ENCODE measurements at places on chromosomes 16 and 17. TPM values are rescaled to one million over a fixed set of nuclear protein-coding genes. Genes with fewer than 3 reads are reported as not detected.

DNA sequence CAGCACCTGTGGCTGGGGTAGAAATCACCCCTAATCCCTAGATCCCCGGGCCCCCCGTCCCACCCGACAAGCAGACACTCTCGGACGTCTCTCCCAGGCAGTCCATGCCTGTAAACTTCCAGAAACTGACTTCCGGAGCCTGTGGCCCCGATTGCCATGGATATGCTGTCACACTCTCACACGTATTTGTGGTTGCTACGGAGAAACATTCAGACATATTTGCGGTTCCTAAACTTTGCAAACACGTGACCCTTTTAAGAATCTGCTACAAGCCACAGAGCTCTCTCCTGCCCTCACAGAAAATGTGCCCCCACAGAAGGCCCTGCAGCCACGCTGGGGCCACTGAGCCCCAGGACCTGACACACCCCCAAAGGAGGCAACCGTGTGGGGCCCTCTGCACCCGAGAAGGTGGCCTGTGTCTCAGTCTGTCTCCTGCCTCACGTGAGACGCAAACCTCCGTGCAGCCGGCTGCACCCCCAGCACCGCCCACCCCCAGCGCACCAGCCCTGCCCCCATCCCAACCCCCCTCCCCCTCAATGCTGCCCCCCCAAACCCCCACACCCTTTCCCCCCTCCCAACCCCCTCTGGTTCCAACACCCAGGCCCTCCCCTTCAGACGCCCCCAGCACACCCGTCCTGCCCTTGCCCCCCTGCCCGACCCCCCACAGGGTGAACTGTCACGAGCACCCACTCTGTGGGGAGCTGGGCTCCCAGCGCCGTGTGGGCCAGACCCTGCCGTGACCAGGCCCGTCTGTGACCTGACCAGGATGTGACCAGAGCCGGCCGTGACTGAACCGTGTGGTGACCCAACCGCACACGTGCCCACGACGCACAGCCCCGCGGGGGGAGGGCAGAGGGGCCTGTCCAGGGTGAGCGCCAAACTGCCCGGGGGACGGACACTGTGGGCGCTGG lies 66.3 kb upstream of the METRNL start:
- ATAC-seq: no peak

- ATAC-seq: no peak
Measured at GRCh38 chr17:49440581-49440980, 25.9 kb upstream of the PHB1 start.

DNA sequence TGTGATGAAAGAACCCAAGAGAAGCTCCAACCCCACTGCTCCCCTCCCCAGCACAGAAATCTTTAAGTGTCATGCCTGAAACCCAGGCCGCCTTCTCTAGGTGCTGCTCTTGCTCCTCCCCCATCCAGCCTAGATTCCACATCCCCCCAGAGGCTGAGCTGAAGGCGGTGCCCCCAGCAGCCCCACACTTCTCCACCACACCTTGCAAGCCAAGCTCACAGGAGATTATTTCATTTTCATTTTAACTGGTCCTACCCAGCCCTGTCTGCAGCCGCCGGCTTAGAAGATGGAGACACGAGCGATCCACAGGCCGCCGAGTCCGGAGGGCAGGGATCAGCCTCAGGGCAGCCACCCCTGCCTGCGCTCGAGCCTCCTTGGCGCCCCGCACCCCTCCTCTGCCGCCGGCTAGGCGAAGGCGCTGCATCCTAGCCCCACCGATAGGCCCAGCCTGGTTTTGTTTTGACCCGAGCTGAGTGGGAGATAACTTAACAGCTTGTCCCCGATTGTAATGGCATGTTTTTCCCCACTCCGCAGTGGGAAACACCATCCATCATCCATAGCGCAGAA lies 125.3 kb downstream of the RBFOX3 start:
- no peak for ATAC-seq

DNA sequence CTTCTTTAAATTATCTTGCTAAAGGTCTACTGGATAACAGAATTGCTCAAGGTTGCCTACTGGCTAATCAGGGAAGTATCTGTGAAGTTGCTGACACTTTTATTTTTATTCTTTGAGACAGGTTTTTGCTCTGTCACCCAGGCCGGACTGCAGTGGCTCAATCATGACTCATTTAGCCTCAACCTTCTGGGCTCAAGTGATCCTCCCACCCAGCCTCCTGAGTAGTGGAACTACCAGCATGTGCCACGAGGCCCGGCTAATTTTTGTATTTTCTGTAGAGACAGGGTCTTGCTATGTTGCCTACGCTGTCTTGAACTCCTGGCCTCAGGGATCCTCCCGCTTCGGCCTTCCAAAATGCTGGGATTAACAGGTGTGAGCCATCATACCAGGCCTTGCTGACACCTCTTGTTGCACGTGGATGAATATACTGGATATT lies 43.1 kb downstream of the GLG1 start:
- ATAC-seq: peak; percentile 88

- no peak for ATAC-seq
Measured at GRCh38 chr16:67400901-67401300, 7.6 kb upstream of the TPPP3 start.

DNA sequence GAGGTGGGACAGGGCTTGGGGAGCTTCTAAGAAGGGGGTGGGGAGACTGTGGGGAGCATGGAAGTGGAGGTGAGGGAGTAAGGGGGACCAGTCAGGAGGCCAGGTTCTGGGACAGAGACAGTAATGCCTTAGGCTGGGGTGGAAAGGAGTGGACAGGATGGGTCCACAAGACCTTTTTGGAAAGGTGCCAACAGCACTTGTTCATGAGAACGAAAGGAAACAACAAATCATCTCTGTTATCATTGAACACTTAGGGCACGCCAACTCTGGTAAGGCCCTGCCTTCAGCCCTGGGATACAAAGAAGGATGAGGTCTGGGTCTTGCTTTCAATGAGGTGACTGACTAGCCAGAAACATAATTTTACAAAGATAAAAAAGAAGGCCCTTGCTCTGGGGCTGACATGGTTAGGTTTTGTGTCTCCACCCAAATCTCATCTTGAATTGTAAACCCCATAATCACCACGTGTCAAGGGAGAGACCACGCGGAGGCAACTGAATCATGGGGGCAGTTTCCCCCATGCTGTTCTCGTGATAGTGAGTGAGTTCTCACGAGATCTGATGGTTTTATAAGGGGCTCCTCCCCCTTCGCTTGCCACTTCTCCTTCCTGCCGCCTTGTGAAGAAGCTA lies 113.8 kb downstream of the SLC39A11 start:
- no peak for ATAC-seq

- no peak for ATAC-seq
Measured at GRCh38 chr17:21772321-21772720, 80.0 kb downstream of the KCNJ18 start.

DNA sequence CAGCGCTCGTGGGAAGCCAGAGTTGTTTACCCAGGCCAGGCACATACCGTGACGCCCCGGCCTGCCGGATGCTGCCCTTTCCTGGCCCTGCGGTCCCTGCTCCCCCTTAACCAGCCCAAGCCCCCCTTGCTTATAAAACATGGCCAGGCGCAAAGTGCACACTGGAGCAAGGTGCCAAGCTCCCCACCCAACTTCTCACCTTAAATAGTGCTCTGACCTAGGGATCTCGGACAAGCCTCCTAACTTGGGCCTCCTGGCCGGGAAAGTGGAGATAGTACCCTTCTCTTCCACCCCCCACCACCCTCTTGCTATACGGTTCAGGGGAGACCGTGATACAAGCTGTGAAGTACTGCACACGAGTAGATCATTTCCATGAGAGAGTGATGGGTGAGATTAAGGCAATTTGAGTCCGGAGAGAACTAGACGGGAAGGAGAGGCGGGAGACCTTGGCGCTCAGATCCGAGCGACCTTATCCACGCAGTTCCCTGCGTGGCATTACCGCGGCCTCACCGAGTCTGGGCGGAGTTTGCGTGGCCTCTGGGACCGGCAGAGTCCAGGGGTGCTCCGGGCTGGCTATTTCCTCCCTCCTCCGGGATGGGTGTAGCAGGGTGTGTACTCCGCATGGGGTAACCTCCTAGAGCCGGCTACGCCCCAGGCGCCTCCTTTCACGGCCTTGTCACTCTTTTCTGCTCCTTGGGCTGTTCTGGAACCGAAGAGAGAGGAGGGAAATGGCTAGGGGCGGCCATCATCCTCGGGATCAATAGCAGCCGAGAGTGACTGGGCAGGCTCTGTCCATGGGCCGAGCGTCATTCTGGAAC lies 4.4 kb upstream of the LHX1 start:
- no peak for ATAC-seq

- no peak for ATAC-seq
Measured at GRCh38 chr16:57791893-57792461, 10.3 kb downstream of the KIFC3 start.

DNA sequence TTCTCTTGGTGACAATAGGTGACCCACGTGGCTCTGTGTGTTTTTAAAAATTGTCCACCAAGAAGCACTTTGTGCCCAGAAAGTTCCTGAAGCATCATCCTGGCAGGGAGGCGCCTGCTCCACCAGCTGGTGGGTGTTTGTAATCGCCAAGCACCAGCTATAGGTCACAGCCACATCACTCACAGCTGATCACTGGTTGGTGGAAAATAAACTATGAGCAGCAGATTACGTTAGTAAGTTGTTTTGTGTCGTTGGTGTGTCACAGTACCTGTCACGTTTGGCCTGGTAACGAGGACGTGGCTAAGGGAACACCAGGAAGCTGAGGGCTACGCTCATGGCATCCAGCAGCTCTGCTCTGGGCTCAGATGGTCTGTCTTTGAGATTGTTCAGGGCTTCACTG lies 10.1 kb downstream of the MRM3 start:
- ATAC-seq: no peak

DNA sequence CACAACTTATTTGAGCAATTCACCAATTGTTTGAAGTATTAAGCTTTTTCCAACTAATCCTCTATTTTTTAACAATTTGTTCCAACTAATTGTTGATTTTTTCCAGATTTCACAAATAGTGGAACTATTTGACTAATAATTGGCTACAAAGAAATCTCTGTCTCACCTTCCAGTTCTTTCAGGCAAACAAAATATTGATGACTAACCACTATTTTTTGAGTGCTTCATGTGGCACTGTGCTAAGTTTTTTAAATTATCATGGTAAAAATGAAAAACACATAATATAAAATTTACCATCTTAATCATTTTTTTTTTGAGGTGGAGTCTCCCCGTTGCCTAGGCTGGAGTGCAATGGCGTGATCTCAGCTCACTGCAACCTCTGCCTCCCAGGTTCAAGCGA lies 24.6 kb upstream of the GRIN2A start:
- no peak for ATAC-seq

Gene KCNH4
- 0.95 TPM for total RNA-seq

Gene BEAN1
- total RNA-seq: not detected

Data from activated T-helper 17 cell treated with anti-CD3 and anti-CD28 coated beads, Interleukin-2, amount 50 U/mL, for 72 hours (primary cell).